ENCODE measurements at places on chromosomes 3 and 15.

- DNase-seq = no peak
These were observed 213.7 kb downstream of the DIPK2A start for GRCh38 chr3:144185276-144185675.

- DNase-seq = no peak
These were observed 12.2 kb downstream of the NCEH1 start for GRCh38 chr3:172698631-172699030.

GRCh38 chr15:35757765-35758164 lies 211.8 kb upstream of the DPH6 start:
- DNase-seq = no peak

DNA sequence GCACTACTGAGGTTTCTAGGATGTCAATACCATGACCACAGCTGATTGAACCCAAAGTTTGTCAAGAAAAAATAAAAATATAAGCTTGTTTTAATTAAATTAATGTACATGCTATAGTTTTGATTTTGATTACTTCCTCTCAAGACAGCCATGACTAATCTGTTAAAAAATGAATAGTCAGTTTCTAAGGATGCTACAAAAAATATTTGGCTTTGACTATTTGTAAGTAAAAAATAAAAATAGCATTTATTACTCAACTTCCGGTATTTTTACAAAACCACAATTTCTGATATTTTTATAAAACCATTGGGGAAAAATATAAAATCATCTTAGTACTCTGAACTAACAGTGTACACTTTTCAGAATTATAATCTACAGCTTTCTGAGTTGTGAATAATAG lies 12.1 kb upstream of the TEX9 start:
- DNase-seq = no peak

GRCh38 chr3:74295479-74295878 lies 319.0 kb downstream of the CNTN3 start:
- no peak for DNase-seq

- no peak for DNase-seq
These were observed 24.3 kb downstream of the VIPR1 start for GRCh38 chr3:42526616-42527367.

- no peak for DNase-seq
These were observed 238.4 kb downstream of the NEK10 start for GRCh38 chr3:27130796-27131195.

DNA sequence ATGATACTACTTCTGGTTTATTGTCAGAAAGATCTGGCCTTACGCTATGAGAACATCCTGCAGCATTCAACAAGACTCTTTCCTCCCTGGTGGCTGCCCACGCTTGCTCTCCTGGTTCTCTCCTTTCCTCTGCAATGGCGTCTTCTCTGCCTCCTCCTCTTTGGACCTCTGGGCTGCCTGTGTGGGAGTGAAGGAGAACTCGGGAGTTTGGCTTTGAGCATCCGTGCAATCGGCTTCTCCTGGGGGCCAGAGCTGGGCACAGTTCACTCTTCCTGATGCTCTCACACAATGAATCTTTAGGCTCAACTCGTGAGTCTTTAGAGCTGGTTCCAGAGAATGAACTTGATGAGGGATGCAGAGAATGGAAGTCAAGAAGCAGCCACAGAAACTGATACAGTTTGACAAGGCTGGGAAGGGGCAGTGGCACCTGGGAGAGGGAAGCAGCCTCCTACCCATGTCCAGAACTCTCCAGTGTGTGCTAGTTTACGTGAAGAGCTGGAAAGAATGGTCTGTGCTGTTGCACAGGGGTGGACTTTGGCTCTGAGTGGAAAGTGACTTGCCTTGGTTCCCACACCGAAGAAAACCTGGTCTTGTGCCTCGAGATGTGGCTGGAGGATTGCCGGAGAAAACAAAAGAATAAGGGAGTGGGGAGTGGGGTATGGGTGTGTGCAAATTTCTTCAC lies 37.9 kb downstream of the RPLP1 start:
- no peak for DNase-seq

GRCh38 chr15:60076045-60076444 lies 71.9 kb downstream of the FOXB1 start:
- no peak for DNase-seq

DNA sequence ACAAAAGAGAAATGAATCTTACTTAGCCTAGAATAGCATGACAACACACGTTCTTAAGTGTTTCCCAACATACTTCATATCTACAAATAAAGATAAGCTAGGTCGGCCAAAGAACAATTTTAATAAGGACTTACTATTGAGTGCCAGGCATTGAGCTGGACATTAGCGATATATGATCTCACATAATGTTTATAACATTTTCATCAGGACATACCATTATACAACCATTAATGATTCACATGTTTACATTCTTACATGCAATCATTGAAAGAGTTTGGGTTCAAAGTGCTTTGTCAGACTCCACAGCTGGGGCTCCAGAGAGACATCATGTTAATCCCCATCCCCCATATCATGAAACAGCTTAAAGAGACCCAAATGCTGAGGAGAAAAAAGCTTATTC lies 189.0 kb downstream of the STT3B start:
- DNase-seq = no peak

- no peak for DNase-seq
These were observed 35.1 kb downstream of the PDCD6IP start for GRCh38 chr3:33833408-33834095.

DNA sequence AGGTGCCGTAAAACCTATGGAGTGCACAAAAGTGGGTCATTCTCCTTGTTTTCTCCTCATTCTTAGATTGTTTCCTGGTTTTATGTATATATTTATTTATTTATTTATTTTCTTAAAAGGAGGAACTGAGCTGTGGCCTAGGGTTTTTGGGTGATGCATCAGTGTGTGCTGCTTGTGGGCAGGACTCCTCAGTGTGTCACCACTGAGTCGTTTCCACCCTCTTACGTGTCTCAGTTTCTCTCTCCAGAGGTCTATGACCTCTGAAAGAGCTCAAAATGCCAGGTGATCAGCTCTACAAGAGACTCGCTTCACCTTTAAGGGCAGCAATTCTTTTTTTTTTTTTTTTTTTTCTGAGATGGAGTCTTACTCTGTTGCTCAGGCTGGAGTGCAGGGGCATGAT lies 72.9 kb downstream of the CD200 start:
- DNase-seq = no peak
